Breast epithelium (tissue), 4 donors: ENCODE measurements at places on chromosomes 2 and 18.
A peak's percentile ranks its signal among the peaks of the same experiment; 100 is the strongest.

DNA sequence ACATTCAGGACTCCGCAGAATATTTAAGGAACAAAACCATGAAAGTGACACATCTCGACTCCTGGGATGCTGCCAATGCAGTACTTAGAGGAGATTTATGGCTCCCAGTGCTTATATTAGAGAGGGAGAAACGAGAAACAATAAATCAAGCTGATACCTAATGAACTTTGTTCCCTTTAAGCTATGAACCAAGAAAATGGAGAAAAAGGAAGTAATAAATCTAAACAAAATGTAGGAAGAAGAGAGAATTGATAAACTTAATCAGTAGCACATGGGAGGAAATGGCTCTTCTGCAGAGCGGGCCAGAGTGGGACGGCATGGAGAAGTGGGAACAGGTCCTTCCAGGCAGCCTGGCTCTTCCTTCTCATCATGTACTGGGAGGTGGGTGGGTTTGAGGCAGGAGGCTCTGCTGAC is 42.7 kb downstream of the NPPC start:
- H3K4me1 ChIP-seq, result no peaks in the 10 kb centered on the region
- H3K27me3 ChIP-seq, result no peaks in the 10 kb centered on the region
- no peak overlapping the region for H3K4me3 ChIP-seq
- DNase-seq, result no peak

DNA sequence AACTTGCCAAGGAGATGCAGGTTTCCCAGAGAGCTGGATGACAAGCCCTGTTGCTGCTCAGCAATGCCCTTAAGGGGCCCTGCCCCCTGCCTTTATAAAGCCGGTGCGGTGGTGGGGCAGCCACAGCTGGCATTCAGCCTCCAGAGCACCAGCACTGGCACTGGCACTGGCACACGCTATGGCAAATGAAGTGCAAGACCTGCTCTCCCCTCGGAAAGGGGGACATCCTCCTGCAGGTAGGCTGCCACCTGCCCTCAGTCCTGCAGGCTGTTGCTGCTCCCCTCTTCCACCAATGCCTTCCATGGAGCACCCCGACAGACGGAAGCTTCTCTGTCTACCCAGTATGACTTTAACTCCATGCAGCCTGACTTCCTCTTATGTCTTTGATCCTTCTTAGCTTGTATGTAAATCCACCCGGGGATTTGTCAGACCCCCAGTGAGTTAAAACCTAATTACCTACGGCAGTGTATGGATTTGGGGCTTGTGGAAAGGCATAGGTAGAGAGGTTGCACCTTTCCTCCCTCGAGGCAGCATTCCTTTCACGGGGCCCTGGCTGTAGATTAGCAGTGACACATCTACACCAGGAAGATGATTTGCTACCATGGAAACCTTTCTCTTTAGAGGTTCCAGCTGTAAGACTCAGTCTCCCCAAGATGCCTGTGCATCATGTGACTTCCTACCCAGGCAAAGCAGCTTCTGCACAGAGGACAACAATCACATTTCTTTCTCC is at the start of gene DAPL1:
Gene DAPL1 (plus strand): TSS at position 123 of the 730 bp plus-strand sequence. CDS start 56 bp downstream, at position 179.
- no peak within 1 kb of the TSS for H3K4me3 ChIP-seq
- no peaks in the 10 kb centered on the region for H3K27me3 ChIP-seq
- H3K4me1 ChIP-seq, result no peaks in the 10 kb centered on the region
- H3K27ac ChIP-seq, result no peak within 1 kb of the TSS

DNA sequence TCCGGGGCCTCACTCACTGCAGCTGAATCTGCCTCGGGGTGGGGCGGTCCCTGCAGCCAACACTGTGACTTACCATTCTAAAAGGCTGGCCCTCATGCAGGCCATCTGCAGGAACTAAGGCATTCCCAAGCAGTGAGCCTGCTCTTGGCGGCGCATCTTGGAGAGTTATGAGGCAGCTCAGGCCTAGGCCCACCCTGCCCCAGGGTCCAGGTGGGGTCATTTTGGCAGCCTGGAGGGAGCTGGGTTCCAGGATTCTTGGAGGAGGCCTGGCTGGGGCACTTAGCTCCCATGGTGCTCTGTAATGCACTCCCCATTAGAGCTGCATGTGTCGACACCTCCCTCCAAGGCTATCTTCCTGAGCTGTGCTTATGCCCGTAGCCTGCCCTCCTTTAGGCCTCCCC is 14.8 kb upstream of the BIN1 start:
- no peaks in the 10 kb centered on the region for H3K36me3 ChIP-seq
- H3K27ac ChIP-seq, result no peak overlapping the region
- no peaks in the 10 kb centered on the region for H3K27me3 ChIP-seq
- no peak for DNase-seq
- H3K4me1 ChIP-seq, result no peaks in the 10 kb centered on the region
- H3K4me3 ChIP-seq, result no peak overlapping the region

DNA sequence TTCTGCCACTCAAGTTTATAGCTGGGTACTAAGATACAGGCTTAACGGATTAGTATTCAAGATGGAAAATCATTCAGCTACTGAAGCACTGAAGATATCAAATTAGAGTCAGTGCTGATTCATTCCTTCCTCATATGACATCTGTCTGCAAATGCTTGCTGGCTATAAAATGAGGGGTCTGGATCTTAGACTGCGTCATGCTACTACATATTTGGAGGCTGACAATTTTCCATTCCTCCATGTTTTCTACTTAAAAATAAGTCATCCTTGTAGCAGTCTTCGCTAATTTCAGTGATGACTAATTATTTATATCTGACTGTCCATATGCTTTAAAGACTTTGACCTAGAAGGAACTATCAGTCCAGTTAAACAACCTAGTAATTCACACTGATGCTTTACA is 233.4 kb downstream of the RIT2 start:
- H3K4me1 ChIP-seq, result no peaks in the 10 kb centered on the region
- no peak for DNase-seq
- H3K4me3 ChIP-seq, result no peak overlapping the region
- no peaks in the 10 kb centered on the region for H3K27me3 ChIP-seq
- H3K36me3 ChIP-seq, result no peaks in the 10 kb centered on the region

DNA sequence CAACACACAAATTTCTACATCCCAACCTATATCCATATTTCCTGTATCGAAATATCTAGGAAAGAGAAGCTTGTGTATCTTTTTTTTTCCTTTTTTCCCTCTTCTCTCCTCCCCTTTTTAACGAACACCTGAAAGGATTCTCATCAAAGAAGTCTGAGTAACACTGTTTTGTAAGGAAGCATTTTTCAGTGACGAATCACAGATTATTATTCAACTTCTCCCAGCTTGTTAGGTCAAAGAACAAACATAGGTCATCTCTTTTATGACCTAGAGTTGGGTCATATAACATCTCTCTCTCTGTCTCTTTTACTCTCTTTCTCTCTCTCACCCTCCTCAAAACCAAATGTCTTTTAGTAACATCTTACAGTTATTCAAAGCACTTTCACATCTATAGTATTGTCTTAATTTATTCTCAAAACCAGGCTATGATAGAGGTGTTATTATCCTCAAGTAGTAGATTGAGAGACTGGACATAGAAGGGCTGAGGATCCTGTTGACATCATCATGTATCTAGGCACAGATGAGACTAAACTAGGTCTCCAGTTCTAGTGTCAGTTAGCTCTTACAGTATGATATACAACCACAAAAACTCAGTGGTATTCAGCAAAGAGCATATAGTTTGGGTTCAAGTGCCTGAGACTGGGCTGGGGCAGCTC is 80.1 kb upstream of the SPOPL start:
- H3K27me3 ChIP-seq, result no peaks in the 10 kb centered on the region
- peak overlapping the region; percentile 20 for H3K27ac ChIP-seq
- no peak for DNase-seq
- H3K36me3 ChIP-seq, result no peaks in the 10 kb centered on the region
- H3K4me1 ChIP-seq, result no peaks in the 10 kb centered on the region

DNA sequence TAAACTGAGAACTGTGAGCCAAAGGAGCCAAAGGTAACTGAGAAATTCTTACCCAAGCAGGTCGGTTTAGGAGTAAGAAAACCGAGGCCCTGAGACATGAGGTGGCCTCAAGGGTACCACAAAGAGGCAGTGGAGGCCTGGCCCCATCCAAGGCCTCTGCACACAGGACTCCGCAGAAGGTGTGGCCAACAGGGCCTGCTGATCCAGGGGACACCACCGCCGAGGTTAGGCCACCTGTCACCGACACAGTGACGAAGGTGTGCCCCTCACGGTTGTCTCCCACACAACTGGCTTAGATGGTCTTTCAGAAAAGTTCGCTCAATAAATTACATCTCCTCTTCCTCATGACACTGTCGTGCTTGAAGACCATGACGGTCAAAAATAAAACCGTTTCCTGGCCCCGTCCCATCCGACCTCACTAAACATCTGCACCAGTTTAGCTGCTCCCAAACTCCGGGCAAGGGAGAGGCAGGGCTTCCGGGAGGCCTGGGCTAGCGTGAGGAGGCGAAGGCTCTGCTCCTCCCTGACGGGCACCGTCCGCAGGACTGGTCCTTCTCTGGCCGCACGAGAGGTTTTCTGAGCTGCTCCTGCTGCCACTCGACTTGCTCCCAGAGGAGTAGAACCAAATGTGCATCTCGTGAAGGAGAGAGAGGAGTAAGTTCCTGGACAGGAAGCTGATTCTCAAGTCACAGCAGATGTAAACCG is 442.0 kb downstream of the EIPR1 start:
- H3K27me3 ChIP-seq, result no peaks in the 10 kb centered on the region
- no peak overlapping the region for H3K27ac ChIP-seq
- no peaks in the 10 kb centered on the region for H3K4me1 ChIP-seq
- H3K36me3 ChIP-seq, result no peaks in the 10 kb centered on the region

- H3K36me3 ChIP-seq, result no peaks in the 10 kb centered on the region
- no peak overlapping the region for H3K4me3 ChIP-seq
- no peaks in the 10 kb centered on the region for H3K27me3 ChIP-seq
- no peak overlapping the region for H3K27ac ChIP-seq
- H3K4me1 ChIP-seq, result no peaks in the 10 kb centered on the region
Observed at GRCh38 chr2:240780023-240780700, 39.9 kb downstream of the KIF1A start.

GRCh38 chr18:39698436-39698835 is 2132.8 kb upstream of the CELF4 start:
- H3K4me3 ChIP-seq, result no peak overlapping the region
- no peak overlapping the region for H3K27ac ChIP-seq
- no peaks in the 10 kb centered on the region for H3K36me3 ChIP-seq
- H3K27me3 ChIP-seq, result no peaks in the 10 kb centered on the region
- no peaks in the 10 kb centered on the region for H3K4me1 ChIP-seq
